ENCODE measurements at places on chromosomes 16 and 17. TPM values are rescaled to one million over a fixed set of nuclear protein-coding genes. Genes with fewer than 3 reads are reported as not detected.

GRCh38 chr17:73349138-73349537 lies 37.3 kb upstream of the CDC42EP4 start:
- DNase-seq = peak; percentile 82

DNA sequence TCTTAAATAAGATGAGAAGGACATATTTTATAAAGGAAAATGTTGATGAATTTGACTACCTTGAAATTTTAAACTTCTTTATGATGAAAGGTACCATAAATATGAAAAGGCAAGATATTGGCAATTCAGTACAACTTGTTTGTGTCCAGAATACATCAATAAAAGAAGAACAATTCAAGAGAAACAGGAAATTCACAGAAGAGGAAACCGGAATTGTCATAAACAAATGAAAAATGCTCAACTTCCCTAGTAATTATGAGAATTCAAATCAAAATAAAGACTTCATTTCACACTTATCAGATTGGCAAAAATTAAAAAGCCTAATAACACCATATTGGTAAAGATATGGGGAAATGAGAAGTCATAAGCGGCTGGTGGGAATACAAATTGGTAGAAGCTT lies 54.3 kb downstream of the WSB1 start:
- no peak for DNase-seq

USP6 gene
- total RNA-seq = not detected

GRCh38 chr17:16215002-16215272 lies 397 bp downstream of the NCOR1 start:
- peak; percentile 71 for DNase-seq

- no peak for DNase-seq
Measured at GRCh38 chr17:40678902-40679522, 14.0 kb upstream of the KRT222 start.

DNA sequence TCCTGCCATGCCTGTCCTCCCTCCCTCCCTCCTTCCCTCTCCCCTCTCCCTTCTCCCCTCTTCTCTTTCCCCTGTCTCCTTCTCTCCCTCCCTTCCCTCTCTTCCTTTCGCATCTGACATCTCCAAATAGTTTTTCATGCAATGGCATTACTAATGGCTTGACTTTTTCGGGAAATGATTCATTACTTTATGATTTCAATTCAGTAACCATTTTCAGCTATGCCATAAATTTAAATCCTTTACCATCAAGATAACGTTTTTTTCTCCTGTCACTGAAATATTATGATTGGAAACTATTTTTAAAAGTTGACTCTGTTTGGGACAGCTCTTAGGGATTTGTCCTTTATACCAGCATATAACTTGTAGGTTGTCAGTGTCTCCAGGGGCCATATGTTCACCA lies 201.0 kb downstream of the WWOX start:
- DNase-seq = no peak
